ENCODE measurements at places on chromosomes 6 and 20. TPM values are rescaled to one million over a fixed set of nuclear protein-coding genes. Genes with fewer than 3 reads are reported as not detected.

BANF2 gene
- total RNA-seq = not detected

COL19A1 gene
- not detected for total RNA-seq

PCIF1 gene
- total RNA-seq = 32.6 TPM

NR2E1 gene
- total RNA-seq = 0.07 TPM

CGA gene
- total RNA-seq = 0.56 TPM
